ENCODE measurements at places on chromosomes 5 and 9.

GRCh38 chr5:84384604-84385575 lies at the start of gene EDIL3:
EDIL3 (minus strand) TSS chr5:84384880; CDS start chr5:84384374, 506 bp downstream.
- no peak for DNase-seq

DNA sequence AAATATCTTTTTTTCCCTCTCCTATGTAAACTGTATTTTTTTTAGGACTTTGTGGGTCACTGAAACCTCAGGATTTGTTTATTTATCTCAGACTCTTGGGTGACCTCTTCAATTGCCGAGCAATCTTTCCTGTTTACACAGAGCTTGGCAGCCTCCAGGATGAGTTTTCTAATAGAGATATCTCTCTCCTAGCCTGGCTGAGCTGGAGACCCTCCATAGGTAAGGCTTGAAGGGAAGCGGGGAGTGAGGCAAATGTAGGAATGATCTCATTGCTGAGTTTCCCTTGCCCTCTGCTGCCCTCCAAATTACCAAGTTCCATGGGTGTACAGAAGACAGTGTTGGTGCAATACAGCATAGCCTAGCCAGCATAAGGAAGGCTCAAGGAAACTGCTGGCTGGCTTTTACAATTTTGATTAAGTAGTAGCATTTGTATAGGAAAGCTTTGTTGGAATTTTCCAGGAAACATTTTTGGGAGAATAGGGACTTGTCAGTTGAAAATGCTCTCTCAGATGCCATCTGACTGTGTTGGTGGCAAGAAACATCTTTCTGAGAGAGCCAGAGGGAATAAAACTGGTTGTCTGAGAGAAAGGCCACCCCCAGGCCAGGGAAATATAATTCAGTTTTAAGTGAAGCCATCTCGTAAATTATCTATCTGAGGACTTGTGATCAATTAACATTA lies 116.0 kb downstream of the NMUR2 start:
- DNase-seq = no peak

- no peak for DNase-seq
Measured at GRCh38 chr5:157961896-157962590, 103.1 kb upstream of the CLINT1 start.

GRCh38 chr5:72057816-72058215 lies 49.5 kb upstream of the MAP1B start:
- no peak for DNase-seq

DNA sequence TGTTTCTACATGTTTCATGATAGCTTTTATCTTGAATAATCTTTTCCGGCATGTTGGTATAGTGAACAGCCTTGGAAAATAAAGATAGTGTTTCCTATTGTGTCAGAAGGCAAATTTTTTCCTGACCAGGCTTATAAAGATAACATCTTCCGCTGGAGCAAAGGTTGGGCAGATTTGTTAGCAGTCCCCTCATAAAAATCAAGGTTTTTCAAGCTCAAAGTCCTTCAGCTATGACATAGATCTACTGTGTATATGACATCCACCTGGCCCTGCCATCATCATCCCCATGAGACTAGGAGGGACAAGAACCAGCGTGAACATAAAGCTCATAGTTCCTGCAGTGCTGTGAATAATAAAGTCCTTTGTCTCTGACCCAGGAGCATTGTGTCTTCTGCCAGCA lies 30.4 kb upstream of the OTULINL start:
- no peak for DNase-seq

DNA sequence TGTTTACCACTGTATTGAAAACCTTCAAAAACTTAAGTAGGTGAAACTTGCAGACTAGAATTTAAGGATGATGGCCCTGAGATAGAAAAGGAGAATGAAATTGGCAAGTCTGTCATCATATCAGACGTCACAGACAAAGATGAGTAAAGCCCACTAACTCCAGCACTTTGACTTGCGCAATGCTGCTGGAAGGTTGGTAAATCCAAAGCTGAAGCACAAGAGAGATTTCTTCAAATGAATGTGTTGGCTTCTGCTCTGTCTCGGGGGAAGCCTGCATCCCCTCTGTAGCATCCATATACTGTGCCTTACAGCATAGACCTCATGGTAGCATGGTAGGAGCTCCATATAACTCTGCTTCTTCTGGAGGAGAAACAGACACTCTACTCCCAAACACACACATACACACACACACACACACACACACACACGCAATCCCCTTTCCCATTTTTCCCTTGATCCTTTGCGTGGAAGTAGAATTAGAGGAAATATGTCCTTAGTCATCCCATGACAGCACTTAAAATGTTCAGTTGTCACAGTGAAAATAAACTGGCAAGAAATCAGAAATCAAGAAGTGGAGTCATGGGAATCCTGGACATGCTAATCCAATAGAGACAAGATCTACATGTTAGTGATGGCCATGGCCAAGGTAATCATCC lies 241.5 kb downstream of the NR3C1 start:
- no peak for DNase-seq

GRCh38 chr5:172779691-172780341 lies 8.8 kb upstream of the DUSP1 start:
- DNase-seq = no peak

- DNase-seq = no peak
Measured at GRCh38 chr9:112917047-112917986, 26.6 kb upstream of the SLC46A2 start.

GRCh38 chr5:69103521-69103920 lies 9.7 kb downstream of the SLC30A5 start:
- no peak for DNase-seq

DNA sequence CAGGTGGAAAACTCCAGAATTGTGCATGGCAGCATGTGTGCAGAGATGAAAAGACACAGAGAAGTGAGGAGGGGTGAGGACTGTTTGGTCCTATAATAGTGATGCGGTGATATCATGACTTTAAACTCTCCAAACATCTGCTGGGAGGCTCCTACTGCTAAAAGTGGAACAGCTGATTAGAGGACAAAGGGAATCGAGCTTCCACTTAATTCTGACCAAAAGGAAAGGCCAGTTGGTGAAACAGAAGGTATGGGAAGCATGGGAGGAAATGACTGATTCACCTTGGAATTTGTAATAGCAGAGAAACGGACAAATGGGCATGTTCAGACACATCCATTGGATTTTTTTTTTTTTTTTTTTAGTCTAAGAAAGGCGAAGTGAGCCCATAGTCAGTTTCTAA lies 67.5 kb upstream of the MAMDC2 start:
- no peak for DNase-seq

- no peak for DNase-seq
Measured at GRCh38 chr9:87152256-87152655, 204.9 kb upstream of the GAS1 start.

DNA sequence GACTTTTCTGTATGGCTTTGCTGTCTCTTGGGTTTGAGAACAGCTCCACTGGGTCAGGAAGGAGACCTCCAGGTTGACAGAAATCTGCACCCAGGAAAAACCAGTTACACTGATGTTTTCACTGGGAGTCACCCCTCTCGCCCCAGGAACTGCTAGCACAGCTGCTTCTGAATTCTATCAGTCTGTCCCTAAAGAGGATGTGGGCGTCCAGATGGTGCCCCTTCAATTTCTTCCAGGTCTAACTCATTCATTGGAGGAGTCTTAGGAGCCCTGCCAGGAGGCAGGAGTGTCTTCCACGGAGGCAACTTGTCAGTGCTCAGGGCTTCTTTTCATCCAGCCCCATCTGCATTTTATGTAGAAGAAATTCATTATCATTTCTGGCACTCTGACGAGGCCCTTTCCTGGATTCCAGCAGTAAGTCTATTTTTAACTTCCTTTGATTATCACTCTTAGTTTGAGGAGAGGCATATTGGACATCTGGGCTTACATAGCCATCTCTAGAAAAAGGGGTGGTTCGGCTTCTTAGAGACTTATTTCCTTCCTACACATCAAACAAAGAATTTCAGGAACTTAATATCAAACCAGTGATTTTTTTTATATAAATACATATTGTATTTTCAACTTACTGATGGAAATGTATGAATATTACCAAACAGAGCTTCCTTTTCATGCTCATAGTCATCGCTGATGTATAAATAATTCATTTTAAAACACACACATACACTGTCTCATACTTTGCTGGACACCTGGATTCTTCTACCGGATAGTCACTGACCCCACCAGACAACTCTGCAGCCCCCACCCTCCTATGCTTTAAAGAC lies 148.8 kb downstream of the IRX2 start:
- no peak for DNase-seq

- DNase-seq = no peak
Measured at GRCh38 chr5:177437623-177438022, 9.0 kb upstream of the PRR7 start.

GRCh38 chr5:3105581-3105980 lies 354.1 kb upstream of the IRX2 start:
- DNase-seq = no peak

DNA sequence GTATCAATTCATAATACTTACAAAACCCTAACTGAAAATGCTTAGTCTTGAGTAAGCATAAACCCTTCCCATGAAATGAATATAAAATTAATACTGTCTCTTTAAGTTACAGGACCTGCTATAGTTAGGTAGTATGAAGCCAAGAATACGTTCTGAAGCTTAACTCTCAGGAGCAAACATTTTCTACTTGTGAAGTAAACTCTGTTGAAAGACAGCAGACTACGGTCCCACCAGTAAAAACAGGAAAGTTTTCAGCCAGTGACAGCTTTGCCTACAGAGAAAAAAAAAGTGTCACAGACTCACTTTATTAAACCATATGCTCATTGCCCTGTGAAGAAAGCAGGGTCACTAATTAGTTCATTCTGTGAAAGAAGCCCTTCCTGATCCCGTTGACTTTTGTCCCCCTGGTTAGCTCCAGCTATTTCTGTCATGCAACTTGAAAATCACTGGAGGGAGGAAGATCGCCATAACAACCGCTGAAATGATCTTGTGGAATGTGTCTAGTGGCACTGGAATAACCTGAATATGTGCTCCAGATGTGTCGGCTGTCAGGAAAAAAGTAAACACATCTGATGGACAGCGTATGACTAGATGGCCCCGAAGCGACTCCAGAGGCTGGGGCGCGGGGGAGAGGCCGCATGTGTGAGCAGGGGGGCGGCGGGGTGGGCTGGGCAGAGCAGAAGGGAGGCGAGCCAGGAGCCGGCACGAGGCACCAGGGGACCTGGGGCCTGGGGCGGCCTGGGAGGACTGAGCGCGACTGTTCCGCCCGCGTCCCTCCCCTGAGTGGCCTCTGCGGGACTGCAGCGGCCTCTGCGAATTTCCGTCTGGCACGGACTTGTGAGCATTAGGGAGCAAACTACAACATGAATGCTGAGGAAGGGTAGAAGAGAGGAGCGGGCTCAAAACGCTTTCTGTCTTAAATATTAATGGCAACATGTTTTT lies 41.9 kb downstream of the BNC2 start:
- no peak for DNase-seq

DNA sequence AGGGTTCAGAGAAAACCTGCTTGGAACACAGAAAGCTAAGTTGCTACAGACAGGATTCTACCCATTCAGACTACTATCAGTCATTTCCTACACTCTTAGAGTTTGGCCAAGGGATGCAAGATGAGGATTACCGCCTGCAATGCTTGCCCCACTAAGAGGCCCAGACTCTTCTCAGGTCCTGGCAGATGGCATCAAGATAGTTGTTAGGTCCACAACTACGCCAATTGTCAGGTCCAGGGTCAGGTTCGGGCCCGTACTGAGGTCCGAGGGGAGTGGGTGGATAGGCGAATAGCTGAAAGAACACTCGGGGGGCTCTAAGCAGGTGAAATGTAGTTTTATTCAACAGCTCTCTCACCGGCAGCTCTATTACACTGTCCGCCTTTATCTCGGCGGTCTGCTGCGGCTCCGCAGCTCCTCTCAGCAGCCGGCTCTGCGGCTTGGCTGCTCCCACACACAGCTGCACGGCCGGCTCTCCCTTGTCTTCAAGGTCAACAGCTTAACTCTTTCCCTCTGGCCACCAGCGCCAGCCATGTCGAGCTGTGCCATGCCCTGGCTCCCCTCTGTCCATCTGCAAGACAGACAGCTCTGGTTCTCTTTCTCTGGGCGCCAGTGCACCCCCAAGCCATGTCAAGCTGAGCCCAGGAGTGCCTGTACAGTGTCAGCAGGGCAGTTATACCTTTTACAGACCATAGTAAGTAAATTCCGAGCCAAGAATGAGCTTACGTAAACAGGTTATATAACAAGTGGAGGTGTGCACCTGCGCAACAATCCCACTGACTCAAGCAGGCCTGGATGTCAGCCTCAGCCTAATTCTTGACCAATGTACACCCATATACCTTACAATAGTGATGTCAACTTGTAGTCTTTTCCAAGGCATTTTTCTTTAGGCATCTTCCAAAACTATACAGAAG lies 24.0 kb downstream of the ENC1 start:
- no peak for DNase-seq

- DNase-seq = no peak
Measured at GRCh38 chr5:138287246-138287645, 12.8 kb upstream of the GFRA3 start.

- DNase-seq = no peak
Measured at GRCh38 chr5:96235008-96235910, 197.8 kb downstream of the PCSK1 start.

GRCh38 chr5:169861433-169861832 lies 118.9 kb downstream of the INSYN2B start:
- DNase-seq = no peak

DNA sequence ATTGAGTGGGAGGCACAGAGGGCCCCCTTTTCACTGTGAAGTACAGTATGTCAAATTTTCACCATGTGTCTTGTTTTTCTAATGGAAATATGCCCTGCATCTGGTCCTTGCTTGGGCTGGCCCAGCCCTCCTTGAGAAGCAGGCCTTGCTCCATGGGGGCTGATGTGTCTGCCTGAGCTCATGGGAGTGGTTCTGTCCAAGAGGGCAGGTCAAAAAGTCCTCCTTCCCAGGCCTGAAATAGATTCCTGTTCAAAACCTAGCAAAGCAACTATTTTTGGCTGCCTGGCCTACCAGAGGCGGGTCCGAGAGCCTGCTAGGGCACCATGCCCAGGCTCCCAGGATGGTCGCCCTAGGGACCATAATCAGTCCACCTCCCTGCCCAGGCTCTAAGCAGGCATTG lies 40.5 kb upstream of the NEURL1B start:
- no peak for DNase-seq

- DNase-seq = no peak
Measured at GRCh38 chr5:76333571-76333970, 69.5 kb upstream of the IQGAP2 start.

- DNase-seq = no peak
Measured at GRCh38 chr5:4232084-4232483, 636.5 kb downstream of the IRX1 start.

- no peak for DNase-seq
Measured at GRCh38 chr5:51388488-51389287, 5.4 kb downstream of the ISL1 start.

- no peak for DNase-seq
Measured at GRCh38 chr9:15180124-15180523, 126.9 kb downstream of the TTC39B start.

DNA sequence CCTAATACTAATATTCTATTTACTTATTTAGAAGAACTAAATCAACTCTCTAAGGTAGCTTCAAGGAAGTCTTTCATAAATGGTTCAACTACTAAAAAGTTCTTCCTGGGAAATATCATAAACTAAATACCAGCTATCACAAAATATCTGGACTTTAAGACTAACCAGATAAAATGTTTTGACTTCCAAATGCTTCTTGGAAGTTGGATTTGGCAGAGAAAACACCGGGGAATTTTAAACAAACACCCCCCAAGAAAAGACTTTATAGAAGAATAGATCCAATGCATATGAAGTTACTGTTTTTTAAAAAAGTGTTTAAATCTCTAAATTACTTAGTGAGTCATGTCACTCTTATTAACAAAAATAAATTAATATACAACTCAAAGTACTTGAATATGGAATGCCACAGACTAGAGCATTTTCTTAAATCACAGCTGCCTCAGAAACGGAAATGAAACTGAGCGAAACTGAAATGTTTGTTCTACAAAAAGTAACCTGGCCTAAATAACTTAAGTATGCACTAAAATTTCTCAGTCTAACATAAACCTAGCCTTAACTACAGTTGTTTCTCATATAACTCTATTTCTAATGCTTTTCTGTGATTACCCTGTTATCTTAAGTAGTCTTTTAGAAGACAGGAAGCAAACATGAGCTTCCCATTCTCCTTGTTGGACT lies 6.8 kb downstream of the ABCA1 start:
- DNase-seq = no peak
